ENCODE measurements at places on chromosomes 7 and 10.

DNA sequence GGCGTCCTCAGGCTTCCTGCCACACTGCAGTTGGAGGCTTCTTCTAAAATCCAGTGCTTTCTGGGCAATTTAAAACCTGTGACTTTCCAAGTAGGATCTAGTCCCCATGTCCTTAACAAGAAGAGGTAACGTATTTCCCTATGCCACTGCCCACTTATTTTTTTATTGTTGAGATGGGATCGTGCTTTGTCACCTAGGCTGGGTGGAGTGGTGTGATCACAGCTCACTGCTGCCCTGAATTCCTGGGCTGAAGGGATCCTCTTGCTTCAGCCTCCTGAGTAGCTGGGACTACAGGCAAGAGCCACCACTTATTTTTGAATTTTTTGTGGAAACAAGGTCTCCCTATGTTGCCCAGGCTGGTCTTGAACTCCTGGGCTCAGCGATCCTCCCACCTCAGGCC is 63.4 kb downstream of the DAGLB start:
- no peak for DNase-seq

DNA sequence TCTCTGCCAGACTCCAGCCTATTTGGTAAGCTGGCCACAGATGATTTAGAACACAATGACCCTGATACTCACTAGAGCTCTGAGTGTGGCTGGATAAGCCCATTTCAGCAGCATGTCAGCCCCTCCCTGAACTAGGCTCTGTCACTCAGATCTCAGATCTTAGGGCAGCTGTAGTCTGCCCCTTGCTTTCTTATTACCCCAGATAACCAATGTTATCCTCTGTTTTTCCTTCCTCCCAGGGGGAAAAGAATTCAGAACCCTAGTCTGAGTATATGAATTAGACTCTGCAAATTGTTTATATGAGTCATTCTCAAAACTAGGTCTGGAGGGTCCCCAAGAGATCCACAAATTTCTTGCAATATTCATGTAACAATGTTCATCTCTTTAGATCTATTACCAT is 286.2 kb downstream of the KCNMA1 start:
- no peak for DNase-seq

DNA sequence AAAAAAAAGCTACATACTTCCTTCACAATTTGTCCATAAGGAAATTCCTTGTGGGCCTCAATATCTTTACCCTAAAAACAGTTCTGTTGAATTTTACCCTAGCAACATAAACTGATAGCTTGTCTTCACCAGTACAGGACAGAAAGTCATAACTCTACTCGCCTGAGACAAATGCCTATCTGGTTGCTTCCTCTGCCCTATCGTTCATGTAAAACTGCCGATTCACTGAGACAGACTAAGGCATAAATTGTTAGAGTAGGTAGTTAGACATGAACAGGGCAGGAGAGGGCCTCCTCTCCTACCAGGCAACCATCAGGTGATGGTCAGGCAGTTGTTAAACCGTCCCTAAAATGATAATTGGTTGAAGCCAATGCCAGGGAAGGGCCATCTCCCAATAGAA is 25.0 kb downstream of the IFIT3 start:
- no peak for DNase-seq

DNA sequence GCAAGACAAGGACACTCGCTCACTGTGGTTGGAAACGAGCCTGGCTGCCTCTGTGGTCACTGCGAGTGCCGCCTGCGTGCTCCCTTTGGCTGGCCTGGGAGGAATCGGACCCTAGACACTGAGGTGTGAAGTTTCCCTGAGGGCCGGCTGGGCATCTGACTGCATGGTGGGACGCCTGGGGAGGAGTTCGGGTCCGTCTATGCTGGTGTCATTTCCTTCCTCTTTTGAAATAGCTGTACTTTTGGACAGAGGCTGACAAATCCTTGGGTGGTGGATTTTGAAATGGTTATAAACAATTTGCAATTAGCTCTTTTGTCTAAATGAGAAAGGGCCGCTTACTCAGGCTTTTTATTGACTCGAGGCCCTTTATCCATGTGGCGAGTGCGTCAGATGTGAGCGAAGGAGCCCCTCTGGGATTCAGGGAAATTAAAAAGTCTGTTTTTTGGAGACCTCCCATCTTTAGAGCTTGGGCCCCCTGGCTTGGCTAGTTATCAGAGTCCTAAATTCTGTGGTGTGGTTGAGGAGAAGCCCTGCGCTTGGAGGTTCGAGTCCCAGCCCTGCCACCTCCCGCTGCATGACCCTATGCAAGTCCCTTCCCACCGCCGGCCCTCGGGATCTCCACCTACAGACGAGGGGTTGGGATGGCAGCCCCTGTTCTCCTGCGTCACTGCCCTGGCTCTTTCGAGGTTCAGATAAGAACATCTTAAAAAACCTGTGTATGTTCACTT is 147.1 kb downstream of the RGS10 start:
- no peak for DNase-seq

- DNase-seq, result no peak
These were observed 90.1 kb downstream of the SNX10 start for GRCh38 chr7:26381476-26382353.

DNA sequence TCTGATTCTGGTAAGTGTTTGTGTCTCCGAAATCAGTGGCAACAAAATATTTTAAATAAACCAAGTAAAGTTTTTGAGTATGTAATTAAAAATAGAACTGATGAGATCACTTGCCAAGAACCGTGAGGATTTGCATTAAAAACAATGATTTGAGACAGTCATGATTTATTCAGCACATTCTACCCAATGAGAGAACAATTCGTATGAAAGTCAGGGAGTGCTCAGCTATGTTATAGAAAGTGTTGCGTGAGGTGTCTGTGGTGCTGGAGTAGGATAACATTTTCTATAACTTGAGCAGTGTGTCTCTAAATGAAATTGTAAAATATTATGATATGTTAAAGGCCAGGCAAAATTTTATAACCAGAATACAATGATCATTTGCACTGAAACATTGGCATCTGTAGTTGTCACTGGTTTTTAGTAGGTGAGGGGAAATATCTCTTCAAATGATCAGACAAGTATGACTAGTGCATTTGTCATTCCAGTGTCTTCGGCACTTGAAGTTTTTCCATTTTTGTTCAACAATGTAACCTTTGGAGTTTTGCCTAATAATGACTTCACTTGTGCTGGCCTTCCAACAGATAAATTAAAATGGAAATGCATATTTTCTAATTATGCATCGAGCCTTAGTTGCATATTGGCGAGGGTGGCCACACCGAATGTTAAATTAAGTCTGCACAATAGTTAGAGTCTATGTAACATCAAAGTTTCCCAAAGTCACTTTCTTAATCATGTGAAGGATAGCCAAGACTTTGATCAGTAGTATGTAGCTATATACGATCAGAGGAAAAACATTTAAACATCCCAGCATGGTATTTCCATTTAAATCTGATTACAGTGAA is 335.9 kb downstream of the GFRA1 start:
- no peak for DNase-seq

- no peak for DNase-seq
These were observed 137.0 kb upstream of the FGFR2 start for GRCh38 chr10:121735263-121735662.

DNA sequence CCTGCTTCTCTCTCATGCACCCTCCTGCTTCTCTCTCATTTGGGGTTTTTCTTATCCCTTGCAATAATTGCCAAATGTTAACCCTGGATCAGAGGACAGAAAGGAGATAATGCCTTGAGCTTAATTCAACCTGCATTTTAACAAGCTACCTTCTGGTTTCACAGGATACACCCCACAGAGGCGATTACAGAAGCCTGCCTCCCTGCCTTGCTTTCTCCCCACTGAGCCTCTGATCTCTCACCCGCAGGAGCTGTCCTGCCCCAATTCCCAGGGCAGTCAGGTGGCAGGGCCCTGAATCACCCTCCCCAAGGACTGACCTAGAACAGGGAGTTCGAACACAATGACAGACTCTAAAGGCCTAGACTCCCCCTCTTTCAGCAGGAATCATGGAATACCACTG is 959.5 kb downstream of the GRID1 start:
- no peak for DNase-seq

Measured in activated CD4-positive, alpha-beta T cell treated with anti-CD3 and anti-CD28 coated beads for 1 hour (primary cell).